ENCODE measurements at places on chromosomes 1 and 21.

- DNase-seq: no peak
These were observed 1.9 kb downstream of the CCT3 start for GRCh38 chr1:156336242-156336641.

- DNase-seq: no peak
These were observed 7.2 kb upstream of the OLFML2B start for GRCh38 chr1:162030759-162031280.

GRCh38 chr1:2630498-2631135 is 2.2 kb downstream of the MMEL1 start:
- no peak for DNase-seq

GRCh38 chr1:71667216-71667615 is 586.4 kb upstream of the ZRANB2 start:
- DNase-seq: peak; percentile 86

DNA sequence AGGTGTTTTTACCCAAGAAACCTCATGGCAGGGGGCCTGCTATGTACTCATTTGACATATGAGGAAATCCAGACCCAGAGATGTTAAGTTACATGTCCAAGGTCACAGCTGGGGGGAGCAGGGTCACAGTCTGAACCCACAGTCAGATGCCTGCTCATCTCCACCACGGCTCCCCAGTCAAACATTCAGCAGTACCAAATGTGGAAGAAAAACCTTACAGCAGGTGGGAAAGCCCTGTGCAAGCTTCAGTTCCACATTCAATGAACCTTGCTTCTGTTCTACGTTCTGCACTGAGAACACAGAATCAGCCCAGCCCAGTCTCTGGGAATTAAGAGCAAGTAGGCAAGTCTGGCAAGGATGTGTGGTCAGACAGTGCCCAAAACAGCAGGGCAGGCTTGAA is 35.2 kb downstream of the LRP8 start:
- no peak for DNase-seq

DNA sequence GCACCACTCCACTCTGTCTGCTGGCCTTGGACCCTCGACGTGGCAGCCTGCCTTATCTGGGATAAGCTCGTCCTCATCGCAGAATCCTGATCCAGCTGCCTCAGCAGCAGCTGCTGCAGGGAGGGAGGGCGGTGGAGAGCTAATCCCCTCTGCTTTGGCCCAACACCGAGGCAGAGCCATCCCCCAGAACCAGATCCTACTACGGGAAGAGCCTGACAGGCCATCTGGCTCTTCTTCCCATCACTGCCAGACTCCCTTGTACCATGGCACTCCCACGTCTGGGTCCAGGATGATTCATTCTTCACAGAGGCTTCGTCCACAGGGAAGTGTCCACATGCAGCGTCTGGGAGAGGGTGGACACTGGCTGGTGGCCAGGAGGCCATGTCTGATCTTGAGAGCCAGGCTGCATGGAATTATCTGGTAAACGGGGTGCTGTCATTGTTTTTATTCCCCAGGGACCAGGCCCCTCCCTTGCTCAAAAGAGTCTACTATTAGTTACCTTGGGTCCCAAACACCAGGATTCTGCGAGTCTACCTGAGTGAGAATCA is 14.6 kb upstream of the PKP1 start:
- DNase-seq: peak; percentile 88

DNA sequence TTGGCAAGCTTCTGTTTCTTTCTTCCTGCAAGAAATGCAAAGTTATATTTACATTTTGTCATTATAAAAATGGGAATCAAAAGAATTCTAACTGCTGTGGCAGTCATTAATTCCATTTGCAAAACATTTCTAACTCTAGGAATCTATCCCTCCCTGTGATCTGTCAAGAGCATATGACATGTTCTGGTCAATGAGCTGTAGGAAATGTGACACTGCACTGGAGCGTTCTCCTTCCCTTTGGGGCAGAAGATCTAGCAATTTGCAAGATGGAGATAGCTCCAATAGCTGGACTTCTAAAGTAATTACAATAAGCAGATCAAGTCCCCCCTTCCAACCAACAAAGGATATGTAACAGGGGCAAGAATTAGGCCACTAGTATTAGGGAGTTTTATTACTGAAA is 6.3 kb downstream of the TOMM20 start:
- DNase-seq: no peak

DNA sequence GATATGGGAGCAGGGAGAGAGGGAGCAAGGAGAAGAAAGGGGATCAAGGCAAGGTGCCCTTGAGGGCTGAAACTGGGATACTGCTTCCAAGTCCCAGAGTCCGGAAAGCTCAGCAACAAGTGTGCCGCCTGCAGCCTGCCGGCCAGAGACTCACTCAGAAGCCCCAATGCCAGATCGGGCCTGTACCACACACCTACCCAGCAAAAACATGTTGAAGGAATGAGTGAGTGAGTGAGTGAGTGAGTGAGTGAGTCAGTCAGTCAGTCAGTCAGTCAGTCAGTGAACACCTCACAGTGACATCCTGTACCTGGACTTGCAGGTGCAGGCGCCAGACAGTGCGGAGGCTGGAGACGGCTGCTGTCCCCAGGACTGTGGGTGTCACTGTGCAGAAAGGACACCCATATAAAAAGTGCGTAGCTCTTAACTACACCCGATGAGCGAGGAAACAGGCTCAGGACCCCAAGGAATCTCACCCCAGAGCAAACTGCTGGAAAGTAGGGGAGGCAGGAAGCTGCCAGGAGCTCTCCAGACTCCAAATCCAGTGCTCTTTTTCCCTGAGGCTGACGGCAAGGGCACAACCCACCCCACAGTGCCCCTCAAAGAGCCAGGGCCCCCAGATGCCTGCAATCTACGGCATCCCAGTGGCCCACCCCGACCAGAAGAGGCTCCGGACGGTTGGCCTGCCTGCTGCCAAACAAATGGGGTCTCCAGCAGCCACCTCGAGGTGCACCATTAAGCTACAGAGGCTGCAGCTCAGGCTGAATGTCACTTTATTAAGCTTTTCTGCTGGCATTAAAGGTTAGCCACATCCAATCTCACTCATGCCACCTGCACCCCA is 261.7 kb downstream of the NPHP4 start:
- no peak for DNase-seq

GRCh38 chr1:177106614-177107365 is 57.7 kb downstream of the ASTN1 start:
- DNase-seq: no peak

DNA sequence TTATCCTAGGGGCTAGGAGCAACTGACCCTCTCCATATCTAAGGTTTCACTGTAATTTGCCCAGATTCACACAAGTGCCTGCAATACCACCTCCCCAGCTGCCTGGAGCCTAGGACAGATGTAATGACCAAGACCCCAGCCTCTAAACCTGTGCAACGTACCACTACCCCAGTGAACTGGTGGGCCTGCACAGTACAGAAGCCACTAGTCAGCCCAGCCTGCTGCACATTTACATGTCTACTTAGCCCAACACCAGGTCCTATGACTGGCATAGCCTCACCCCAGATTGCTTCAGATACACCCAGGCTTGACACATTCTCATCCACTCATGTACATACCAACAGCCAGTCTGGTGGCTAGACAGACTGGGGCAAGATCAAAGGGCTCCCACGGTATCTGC is 1336.6 kb downstream of the BRINP3 start:
- no peak for DNase-seq

- no peak for DNase-seq
These were observed 33.0 kb downstream of the URB1 start for GRCh38 chr21:32359719-32360260.

DNA sequence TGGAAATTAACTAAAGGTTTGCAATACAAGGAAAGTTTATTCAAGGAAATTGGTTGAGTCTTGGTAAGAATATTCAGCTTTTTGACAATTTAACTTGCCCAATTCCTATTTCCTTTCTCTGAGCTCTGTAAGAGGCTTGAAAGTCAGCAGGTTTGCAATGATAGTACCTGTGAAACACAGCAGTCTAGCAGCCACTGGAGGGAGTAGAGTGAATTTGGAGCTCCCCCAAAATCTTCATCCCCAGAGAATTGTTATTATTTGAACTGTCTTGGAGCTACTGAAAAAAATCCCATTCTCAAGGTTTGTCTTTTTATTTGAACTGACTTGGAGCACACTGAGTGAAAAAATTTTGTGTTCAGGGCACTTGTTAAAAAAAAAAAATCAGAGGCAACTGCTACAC is 654.2 kb upstream of the PKN2 start:
- DNase-seq: no peak

- DNase-seq: no peak
These were observed 37.9 kb downstream of the CDK18 start for GRCh38 chr1:205542367-205542766.

GRCh38 chr1:206135248-206135647 is 18.1 kb upstream of the AVPR1B start:
- DNase-seq: no peak

- no peak for DNase-seq
These were observed 505.3 kb downstream of the TTLL7 start for GRCh38 chr1:83493633-83494032.

DNA sequence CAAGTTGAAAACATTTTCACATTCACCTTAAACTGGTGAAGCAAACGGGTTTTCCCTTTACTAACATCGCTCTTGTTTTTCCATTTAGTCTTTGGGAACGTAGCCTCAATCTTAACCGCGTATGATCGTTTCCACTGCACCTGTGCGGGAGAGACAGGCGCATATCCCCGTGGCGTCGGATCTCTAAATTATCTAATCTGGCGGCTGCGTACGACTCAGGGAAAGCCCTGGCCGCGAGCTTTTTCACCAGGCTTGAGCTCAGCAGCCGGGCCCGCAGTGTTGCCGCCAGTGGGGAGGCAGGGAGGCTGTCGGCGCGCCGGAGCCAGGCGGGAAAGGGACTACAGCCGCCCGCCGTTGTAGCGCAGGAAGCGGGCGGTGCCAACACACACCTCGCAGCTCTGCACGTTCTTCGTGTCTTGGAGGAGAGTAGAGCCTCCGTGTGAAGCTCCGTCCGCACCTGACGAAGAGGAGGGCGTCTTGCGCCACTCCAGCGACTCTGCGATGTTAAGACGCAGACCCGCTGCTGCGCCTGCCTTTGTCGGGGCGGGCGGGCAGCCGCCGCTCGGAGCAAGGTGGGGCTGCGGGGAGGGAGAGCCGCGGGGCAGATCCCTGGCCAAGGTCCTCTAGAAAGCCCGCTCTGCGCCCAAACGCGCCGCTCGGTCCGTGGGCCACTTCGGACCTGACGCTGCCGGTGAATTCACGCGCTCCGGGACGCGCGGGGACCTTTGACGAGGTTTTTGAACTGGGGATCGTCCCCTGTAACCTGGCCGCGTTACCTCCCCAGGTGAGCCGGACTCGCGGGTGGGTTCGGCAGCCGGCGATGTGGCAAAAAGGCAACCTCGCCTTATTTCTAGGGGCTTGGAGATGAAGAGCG is 18.5 kb upstream of the TBX15 start:
- DNase-seq: no peak

- DNase-seq: no peak
These were observed 41.7 kb downstream of the PRKCZ start for GRCh38 chr1:2091611-2092604.

- DNase-seq: no peak
These were observed 8.2 kb downstream of the SIM2 start for GRCh38 chr21:36706951-36707762.

GRCh38 chr1:17826165-17826488 is 71.0 kb downstream of the ACTL8 start:
- DNase-seq: peak; percentile 7

DNA sequence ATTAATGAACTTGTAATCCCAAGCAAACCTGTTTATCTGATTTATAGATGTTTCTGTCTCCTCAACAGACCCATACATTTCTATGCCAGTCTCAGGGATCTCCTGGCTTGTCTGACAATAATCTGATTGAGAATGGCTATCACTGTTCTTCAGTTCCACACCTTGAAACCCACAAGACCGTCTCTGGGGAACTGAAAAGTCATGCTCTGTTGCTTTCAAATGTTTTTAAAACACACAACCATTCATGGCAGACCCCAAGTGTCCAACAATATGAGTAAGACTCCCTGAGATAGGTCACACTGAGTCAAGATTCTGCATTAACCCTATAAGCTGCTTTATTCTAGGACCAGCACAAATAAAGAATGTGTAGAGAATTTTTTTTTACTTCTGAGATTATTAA is 611.2 kb upstream of the PLXNA2 start:
- DNase-seq: no peak

GRCh38 chr1:205488074-205488723 is 16.3 kb upstream of the CDK18 start:
- peak; percentile 73 for DNase-seq

DNA sequence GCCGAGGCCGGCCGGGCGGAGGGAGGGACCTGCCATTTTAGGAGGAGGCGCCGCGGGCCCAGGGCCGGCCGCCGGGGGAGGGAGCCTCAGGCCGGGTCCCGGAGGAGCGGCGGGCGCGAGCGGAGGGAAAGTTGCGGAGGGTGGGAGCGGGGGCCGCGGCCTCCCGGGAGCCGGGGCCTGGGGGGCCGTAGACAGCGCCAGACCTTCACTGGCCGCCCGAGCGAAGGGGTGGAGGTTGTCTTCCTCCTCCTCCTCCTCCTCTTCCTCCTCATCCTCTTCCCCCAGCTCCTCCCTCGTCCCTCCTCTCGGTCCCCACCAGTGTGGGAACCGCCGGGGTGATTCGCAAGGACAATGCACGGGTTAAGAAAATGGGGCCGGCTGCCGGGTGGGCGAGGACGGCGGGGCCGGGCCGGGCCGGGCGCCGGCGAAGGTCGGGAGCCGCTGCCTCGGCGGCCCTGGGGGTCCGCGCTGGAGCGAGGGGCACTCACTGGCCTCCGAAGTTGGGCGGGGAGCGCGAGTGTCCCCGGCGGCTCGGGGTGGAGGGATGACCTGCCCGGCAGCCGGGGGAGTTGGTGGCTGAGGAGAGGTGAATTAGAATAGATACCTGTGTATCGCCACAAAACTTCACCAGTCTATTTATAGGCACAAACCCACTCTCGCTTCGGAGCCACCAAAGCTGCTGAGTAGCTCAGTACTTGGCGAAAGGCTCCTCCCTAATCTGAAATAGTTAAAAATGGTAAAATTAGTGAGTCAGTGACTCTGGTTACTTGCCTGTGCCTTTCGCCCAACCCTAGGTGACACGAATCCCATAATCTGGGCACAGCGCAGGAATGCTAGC is 1.3 kb downstream of the DYRK1A start:
- no peak for DNase-seq

DNA sequence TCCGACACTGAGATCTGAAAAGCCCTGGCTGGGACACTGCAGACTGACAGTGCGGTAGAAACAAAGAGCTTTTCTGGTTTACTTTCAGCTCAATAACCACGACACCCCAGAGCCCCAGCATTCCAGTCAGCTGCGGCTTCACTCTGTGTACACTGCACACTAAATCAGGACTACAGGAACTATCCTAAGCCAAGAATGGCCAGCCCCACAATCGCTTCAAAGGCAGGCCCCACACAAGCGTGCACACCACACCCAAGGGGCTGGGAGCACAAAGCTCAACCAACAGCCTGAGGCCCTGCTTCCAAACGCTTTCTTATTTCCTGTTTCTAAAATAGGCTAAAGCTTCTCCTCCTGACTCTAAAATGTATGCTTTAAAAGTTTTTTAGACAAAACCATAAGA is 28.4 kb downstream of the URB1 start:
- DNase-seq: no peak

GRCh38 chr1:3419415-3420204 is 34.9 kb upstream of the ARHGEF16 start:
- DNase-seq: no peak

DNA sequence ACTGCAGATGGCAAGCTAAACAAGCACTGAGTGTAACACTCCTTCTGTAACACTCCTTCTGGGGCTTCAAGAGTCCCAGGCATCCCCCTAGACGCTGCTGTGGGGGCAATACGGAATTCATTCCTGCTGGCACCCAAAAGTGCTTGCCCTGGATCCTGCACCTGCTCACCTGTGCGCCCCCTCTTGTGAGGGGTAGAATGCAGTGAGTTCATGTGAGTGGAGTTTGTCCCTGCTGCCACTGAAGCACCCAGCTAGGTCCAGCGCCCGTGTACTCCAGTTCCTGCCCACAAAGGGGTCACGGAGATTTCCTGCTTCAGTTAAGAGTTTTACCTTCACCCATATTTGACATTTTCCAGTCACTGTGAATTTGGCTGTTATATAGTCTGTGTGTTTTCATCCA is 130.0 kb downstream of the SNX7 start:
- DNase-seq: no peak
